Fibroblast of skin of left biceps (primary cell): ENCODE measurements at places on chromosomes 3 and 15.

- DNase-seq = no peak
Measured at GRCh38 chr15:31302778-31303725, 23.6 kb upstream of the KLF13 start.

DNA sequence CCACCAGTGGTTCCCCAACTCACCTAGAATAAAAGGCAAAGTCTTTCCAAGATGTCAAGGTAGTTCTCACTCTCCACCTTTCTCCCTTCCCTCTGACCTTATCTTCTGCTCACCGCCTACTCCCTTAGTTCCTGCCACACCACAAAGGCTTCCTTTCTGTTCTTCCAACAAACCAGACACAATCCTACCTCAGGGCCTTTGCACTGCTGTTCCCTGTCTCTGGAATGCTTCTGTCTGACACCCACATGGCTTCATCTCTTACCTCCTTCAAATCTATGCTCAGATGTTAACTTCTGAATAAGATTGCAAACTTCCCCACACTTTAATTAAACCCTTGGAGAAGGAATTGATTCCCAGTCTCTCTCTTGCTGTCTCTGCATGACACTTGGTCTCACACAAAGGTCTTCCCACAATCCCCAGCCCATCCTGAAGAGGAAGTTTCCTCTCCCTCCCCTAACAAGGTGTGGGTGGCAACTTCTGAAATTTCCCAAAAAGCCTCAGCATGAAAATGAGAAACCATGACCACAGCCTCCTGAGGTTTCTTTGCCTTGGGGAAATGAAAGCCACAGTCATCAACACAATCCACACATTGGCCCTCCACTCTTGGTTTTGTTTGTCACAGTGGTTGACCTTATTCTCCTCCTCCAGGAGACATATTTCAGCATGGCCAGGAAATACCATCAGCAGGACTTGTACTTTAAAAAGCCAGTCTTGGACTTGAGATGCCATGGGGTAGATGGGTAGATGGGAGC is 3.0 kb upstream of the RYK start:
- DNase-seq = no peak

DNA sequence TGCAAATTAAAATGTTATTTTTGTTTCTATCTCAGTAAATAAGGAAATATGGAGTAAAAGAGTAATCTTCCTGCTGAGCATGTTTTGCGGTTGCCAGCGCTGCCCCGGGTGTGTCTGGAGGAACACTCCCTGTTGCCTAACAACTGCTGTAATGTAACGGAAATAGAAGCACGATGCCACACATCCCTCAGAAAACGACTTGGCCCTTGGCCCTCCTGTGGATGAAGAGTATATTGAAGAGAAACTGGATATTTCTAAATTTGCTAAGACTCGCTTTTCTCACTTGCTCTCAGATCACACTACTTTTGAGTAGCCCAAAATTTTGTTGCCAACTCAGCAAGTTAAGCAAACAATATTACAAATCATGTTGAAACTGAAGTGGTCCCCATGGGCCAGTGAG is 18.9 kb downstream of the CX3CR1 start:
- peak; percentile 51 for DNase-seq

DNA sequence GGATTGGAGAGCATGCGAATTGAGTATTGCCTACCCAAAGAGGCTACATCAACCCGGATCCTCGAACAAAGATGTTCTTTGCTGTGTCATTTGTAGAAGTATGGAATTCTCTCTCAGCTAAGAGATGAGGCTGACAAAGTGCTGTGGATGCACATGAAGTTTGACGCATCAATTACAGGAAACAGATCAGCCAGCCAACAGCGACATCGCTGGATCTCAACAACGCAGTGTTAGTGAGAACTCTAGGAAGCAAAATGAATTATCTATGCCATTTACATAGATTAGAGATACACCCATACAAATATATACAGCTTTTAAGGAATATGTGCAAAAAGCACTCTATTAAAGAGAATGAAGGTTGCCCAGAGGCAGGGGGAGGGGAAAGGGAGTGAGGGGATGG is 160.6 kb upstream of the RGMA start:
- DNase-seq = no peak

DNA sequence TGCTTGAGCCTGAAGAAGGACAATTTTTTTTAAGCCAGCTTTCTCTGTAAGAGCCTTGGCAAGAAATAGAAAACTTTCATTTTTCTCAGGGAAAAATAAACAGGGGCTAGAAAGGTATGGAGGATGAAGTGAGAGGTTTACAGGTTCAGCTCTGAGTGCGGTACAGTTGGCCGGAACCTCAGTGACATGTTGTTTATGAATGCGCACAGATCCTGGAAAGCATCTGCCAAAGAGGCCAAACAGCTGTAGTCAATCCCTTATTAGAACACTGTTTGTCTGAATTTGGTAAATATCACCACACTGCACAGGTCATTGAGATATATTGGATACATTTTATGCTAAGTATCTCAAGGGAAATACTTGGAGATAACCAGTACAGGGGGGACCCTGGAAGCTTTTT is 561.8 kb upstream of the MDFIC2 start:
- no peak for DNase-seq

DNA sequence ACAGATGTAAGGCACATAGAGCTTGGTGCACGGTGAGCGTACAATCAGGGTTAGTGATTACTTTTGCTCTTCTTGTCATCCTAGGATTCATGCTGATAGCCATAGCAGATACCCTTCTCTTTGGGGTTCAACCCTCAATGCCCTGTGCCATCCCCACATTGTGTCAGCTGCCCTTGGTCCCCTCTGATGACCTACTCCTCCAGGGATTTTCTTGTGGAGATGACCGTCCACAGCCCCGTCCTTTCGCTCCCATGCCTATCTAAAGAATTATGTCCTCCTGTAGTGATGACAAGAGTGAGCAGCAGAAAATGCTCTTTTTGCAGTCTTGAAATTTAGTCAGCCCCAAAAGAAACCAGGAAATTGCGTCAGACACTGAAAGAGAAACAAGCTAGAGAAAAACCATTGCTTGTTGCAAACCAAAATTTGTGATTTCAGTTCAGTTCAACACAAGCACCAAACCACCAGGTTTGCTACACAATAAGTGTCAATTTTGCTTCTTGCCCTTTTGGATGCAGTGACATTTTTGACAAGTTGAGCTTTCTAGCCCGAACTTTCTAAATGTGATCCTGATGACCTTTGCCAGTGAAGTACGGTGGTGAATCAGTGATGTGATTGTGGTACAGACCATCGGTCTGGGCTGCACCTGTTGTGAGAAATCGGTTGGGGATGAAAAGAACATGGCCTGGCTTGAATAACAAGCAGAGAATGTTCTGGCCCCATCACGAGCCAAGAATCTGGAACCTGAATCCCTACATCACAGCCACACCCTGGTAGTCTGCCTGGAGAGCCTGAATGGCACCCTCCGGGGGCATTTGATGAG is 41.3 kb downstream of the CMTM7 start:
- no peak for DNase-seq

- DNase-seq = no peak
Measured at GRCh38 chr15:67009576-67010569, 55.5 kb upstream of the SMAD3 start.

GRCh38 chr3:101936419-101937356 is 87.4 kb downstream of the NFKBIZ start:
- peak; percentile 77 for DNase-seq

DNA sequence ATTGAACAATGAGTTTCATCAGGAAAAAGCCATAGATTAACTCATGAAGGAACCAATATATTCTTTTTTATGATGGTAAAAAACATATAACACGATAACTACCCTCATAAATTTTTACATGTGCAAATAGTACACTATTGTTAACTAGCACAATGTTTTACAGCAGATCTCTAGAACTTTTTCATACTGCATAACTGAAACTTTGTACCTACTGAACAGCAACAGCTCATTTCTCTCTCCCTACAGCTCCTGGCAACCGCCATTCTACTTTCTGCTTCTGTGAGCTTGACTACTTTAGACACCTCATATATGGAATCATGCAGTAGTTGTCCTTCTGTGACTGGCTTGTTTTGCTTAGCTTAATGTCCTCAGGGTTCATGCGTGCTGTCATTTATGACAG is 235.4 kb downstream of the NFKBIZ start:
- DNase-seq = no peak
